ENCODE measurements at places on chromosomes 11 and 22.

GRCh38 chr22:17586831-17587440 lies 23.6 kb downstream of the SLC25A18 start:
- DNase-seq, result no peak

DNA sequence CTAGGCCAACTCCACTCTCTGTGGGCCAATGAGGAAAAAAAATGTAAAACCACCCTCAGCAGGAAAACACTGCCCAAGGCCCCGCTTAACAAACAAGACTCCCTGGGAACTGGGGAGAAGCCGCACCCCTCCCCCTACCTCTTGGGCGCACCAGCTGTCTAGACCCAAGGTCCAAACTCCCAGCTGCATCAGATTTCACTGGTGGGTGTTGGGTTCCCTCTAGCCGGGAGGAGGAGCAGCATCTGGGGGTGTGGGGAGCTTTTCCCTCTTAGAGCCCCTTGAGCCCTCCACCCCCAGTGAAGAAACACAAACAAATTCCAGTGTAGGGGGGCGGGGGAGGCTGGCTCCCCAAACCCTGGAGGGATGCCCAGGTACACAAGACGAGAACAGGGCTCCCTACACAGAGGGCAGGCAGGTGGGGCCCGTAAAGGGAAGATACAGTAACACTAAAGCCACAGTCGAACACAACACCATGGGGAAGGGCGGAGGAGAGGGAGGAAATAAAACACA lies 64.9 kb downstream of the NECTIN1 start:
- DNase-seq, result no peak

DNA sequence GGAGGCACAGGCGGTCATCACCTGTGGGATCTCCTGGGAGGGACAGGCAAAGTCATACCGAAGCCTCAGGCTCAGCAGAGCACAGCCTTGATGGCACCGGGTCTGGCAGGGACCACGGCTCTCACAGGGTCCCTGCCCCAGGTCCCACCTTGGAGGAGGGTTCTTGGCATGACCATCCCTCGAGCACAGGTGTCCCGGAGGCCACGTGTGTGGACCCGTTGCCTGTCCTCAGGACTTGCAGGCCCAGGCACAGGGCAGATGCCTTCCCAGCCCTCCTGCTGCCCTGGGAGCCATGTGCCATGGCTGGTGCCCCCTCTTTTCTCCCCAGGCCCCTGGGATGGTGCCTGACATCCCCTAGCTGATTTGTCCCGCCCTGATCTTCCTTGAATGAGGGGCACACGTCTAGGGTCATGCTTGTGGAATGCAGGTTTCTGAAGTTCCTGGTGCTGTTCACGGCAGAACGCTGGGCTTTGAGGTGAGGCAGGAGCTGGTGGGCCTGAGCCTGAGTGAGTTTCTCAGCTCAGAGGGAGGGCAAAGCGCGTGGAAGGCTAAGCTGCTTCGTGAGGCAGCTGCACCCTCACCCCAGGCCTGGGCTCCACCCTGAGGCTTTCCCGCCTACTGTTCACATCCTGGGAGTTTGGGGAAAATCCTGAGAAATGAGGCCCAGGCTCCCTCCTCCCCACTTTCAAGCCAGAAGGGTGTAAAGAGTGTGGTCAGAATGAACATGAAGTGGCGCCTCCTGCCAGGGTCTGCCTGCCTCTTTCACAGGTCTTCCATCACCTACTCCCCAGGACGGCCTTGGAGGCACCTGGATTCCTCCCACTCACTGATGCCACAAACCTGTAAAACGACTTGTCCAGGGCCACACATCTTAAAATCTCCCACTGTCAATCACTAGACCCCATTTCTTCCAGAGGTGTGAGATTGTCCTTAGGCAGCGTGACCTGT lies 325.8 kb upstream of the B3GAT1 start:
- no peak for DNase-seq

- DNase-seq, result peak; percentile 56
Measured at GRCh38 chr22:20268279-20269012, at the start of gene RTN4R. RTN4R (minus strand) TSS chr22:20268318; CDS start chr22:20268092, 226 bp downstream.

GRCh38 chr11:131609337-131609736 lies 238.9 kb downstream of the NTM start:
- no peak for DNase-seq

DNA sequence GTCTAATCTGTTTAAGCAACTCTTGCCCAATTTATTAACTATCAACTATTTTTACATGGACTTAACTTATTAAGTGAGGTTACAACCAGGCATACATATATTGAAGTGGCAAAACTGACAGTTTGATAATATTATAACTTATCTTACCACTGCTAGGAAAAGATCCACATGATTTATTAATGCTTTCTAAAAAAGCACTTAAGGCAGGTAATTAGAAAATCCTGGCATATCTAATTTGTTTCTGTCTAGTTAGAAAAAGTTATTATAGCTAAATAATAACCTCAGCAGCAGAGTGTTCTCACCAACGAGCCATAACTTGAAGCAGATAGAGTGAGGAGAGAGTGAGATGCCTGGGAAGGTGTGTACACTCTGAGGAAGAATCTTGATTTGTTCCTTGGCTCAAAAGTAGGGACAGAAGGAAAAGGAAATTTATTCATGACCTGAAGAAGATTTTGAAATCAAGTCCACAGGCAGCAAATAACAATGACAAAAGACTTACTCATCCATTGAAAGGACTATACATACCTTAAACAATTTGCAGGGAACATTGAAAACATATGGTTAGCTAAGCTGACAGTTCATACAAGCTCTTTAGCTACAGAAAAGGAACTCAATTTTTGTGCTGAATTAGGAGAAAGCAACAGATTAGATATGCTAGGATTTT lies 7.1 kb upstream of the MUC15 start:
- DNase-seq, result no peak

GRCh38 chr11:24161587-24161986 lies 335.3 kb upstream of the LUZP2 start:
- no peak for DNase-seq

Data from CD4-positive, alpha-beta T cell treated with Interleukin-17A for 1 hour (primary cell).